Psoas muscle (tissue), 8 donors: ENCODE measurements at places on chromosomes 3 and 15. TPM values are rescaled to one million over a fixed set of nuclear protein-coding genes. Genes with fewer than 3 reads are reported as not detected.

LRTM1 gene
- polyA plus RNA-seq, result not detected

GASK1A gene
- polyA plus RNA-seq, result 0.49 TPM

GPR27 gene
- 0.03 TPM for polyA plus RNA-seq

XCR1 gene
- 0.07 TPM for polyA plus RNA-seq

SNTN gene
- polyA plus RNA-seq, result not detected

RTP1 gene
- polyA plus RNA-seq, result not detected

DNA sequence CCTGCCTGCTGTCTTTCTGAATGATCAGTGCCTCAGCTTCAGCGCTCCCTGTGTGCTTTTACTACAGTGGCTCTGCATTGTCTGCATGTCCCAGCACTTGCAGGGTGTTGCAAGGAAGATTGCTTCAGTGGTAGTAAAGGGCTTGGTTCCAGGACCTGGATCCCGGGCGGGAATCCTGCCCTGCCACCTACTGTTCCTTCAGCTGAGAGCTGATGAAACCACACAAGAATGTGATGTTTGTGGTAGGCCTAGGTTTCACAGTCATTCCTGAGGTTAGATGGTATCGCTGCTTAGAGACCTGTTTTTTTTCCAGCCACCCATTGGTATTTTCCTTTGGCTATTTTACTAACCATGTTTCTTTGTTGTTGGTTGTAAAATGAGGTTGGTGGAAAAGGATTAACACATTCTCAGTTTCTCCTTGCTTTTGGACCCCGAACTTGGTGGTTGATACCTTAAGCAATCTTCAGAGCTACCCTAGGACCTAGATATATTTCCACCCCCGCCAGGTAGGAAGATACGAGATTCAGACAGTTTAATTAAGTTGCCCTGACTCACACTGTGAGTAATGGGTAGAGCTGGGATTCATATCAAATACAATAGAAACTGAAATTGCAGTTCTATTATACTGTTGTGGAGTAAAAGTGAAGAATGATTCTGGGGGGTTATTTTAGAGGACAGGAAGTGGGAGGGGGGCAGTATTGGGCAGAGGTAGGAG, 11.4 kb downstream of the GPR87 start:
- DNase-seq, result peak; percentile 56

GRCh38 chr3:45092132-45093031, 53.8 kb downstream of the CDCP1 start:
- DNase-seq, result no peak

- no peak for DNase-seq
Observed at GRCh38 chr3:105466072-105466471, 99.4 kb downstream of the ALCAM start.

DNA sequence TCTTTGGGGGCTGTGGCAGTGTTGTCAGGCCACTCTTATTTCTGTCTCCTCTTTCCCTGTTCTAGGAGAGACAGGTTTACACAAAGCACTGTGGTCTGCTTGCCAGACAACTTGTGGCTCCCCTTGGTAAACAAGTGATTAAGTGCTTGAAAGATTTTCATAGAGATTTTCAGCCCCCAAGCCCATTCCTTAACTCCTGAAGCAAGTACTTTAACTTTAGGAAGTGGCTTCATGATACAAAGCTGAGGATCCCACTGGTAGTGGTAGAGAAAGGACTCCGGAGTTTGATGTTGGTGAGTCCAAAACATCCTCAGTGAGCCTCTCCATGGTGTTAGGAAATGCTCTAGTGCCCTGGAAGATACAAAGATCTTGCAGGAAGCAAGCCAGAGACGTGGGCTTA, 12.0 kb downstream of the ZBTB38 start:
- no peak for DNase-seq

- DNase-seq, result no peak
Observed at GRCh38 chr3:133153382-133153781, 115.2 kb downstream of the TMEM108 start.

- DNase-seq, result no peak
Observed at GRCh38 chr3:31075876-31076275, 181.4 kb upstream of the GADL1 start.

DNA sequence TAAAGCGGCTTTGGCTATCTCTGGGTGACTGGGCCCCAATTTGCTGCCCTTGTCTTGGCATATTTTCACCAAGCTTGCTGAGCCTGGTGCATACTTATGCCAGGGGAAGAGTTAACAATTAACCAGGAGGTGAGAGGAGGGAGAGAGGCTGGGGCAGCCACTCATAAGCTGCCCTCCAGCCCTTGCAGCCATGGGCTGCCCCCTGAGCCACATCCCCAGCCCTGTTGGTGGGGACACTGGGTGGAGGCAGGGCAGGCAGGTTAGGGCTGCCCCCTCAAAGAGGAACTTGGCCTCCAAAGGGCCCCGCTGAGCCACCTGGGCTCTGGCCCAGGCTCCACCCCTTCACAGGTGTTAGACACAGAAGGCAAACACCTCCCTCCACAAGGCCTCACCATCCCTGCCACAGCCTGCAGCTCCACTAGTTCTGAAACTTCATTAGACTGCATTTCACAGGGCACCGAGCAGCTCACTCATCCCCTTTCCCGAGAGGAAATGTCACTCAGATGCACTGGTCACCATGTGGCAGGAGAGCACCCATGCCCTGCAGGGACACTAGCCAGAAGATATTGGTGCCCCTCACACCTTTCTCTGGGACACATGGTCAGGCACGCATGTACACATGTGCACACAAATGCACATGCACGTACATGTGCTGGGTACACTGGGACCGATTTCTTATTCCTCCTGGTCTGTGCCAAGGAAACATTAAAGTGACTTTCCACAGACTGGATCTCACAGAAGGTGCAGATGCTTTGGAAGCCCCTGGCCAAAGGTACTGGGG, 20.2 kb downstream of the AMOTL2 start:
- DNase-seq, result peak; percentile 46

GRCh38 chr3:62632510-62633294, 242.5 kb downstream of the CADPS start:
- DNase-seq, result no peak

DNA sequence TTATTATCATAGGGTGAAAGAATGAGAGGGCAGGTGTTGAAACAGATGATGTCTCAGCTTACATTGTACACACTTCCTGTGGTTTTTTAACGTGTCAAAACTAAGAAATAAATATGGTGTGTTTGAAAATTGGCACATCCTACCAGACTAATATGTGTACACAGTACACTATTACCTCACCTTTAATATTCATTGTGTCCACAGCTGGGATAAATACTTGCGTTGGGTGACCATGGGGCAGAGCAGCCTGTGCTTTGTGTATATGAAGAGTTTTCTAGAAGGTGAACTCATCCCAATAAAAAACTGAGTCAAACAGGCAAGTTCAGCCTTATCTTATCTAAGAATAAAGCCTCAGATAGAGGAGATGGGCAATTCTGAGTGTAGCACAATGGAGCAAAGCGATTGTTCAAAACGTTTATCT, 17.3 kb downstream of the SUCNR1 start:
- DNase-seq, result no peak

- no peak for DNase-seq
Observed at GRCh38 chr15:40714144-40714543, 19.2 kb downstream of the RAD51 start.

DNA sequence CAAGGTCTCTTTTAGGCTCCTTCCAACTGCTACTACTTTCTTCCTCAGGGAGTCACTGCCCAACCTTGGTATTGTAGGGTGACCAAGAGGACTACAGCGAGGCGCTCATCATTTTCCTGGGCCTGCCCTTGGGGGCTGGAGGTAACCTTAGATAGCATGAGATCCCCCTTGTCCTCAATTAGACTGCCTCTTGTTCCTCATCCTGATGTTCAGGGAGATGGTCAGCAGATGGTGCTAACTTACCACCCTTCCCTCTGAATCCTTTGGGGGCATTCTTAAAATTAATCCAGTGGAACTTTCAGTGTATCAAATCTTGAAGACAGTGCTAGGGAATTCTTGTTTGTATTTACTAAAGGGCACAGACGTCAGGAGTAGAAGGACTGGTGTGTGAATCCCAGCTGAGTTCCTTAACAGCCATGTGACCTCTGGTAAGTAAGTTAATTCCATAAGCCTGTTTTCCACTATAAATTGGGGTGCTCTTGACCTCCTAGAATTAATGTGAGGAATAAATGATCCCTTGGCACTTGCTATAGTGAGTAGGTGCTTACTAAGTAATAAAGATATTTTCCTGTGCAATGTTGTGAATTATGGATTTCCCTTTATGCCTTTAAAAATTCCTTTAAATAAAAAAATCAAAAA, 4.1 kb upstream of the CLPX start:
- no peak for DNase-seq

GRCh38 chr3:46946416-46946815, 30.1 kb downstream of the CCDC12 start:
- no peak for DNase-seq

DNA sequence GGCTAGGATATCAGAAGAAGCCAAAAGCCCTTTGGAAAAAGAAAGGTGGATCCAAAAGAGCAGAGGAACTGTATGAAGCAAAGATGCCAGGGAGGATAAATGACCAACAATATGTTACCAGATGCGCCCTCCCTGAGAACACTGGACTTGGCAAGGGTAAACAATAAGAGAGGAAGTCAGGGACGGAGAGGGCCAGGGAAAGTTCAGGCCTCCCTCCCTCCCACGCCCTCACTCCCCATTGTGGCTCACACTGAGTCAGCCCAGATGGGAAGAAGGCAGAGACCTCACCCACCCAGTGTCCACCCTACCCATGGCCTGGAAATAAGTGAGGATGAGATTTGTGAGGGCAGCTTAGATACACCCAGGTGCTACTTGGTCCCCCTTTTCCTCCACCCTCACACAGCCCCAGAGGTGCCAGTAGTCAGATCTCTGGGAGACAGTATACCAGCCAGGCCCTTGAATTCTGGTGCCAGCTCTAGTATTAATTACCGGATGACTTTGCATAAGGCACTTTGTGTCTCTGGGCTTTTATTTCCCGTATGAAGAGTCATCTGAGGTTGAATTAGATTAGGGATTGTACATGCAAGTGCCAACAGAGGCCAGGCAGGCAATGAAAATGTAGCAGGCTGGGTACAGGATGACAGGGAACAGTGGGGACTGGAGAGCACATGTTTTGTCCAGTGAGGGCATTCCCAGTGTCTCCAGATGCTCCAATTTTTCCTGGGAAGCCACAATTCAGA, 35.1 kb upstream of the FRMD4B start:
- DNase-seq, result peak; percentile 21

- no peak for DNase-seq
Observed at GRCh38 chr15:49927189-49927861, 191.7 kb downstream of the ATP8B4 start.

- no peak for DNase-seq
Observed at GRCh38 chr3:60070366-60070765, 1020.5 kb upstream of the CFAP20DC start.

- DNase-seq, result no peak
Observed at GRCh38 chr3:53161820-53162671, 1.0 kb downstream of the PRKCD start.

- DNase-seq, result no peak
Observed at GRCh38 chr15:43900996-43901395, 74.2 kb downstream of the WDR76 start.
